SK-MEL-5 (cell line): ENCODE measurements at places on chromosomes 16 and 17.

DNA sequence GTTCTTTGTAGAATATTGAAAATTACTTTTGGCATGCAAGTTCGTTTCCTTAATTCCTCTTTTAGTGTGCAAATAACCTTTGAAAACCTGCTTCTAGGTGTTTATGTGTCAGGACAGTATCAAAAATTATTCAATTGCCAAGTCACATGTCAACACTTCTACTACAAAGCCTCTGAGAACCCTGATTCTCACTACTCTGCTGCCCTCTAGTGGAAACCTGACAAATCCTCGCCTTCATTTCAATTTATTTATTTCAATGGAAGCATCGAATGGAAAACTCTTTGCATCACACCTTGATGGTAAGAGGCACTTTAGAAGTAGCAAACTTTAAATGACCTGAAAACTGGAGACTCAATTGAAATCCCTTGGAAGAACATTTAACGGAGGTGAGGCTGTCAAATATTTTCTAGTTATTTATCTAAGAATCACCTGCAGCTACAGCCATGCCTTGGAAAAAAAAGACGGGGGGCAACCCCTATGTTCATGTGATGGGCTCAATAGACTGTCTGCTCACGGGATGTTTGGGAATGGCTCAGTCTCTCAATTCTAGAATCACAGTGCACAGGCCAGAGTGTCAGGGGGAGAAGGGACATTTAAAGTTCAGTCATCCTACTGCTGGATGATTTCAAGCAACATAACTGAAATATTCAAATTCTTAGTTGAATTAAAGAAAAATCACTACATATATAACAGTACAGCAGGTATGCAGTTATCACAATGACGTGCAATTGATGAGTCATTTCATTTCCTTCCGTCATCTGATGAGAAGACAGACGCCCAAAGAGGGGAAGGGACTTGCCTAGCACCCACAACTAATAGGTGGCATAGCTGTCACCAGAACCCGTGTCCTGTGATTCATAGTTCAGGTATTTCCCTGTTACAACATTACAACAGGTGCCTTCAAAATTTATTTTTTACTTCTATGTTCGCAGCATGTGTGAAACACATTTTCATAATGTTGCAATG, 563.9 kb downstream of the TOX3 start:
- peak; percentile 75 for DNase-seq

DNA sequence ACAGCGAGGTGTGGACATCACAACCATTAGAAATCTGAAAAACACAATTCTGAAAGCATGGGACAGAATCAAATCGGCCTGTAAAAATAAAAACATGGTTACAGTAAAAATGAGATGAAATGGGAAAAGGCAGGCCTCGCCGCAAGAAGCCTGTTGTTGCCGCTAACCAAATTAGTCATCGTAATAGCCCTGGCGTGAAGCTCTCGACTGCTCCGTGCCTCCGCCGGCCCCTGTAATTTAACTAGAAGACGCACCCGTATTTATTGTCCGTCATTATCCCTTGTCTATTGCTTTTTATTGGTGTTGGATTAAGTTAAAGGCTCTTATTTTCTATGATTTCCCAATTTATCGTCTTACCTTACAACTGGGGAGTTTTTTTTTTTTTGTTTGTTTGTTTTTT, 334.6 kb upstream of the EEF2KMT start:
- DNase-seq, result no peak

GRCh38 chr16:84532291-84532724, 27.8 kb upstream of the MEAK7 start:
- DNase-seq, result peak; percentile 73

- no peak for DNase-seq
Measured at GRCh38 chr16:9840761-9841665, 341.2 kb downstream of the GRIN2A start.

GRCh38 chr17:65254166-65254565, 117.0 kb downstream of the RGS9 start:
- DNase-seq, result no peak

- DNase-seq, result no peak
Measured at GRCh38 chr17:35749560-35750412, 3.3 kb downstream of the GAS2L2 start.

DNA sequence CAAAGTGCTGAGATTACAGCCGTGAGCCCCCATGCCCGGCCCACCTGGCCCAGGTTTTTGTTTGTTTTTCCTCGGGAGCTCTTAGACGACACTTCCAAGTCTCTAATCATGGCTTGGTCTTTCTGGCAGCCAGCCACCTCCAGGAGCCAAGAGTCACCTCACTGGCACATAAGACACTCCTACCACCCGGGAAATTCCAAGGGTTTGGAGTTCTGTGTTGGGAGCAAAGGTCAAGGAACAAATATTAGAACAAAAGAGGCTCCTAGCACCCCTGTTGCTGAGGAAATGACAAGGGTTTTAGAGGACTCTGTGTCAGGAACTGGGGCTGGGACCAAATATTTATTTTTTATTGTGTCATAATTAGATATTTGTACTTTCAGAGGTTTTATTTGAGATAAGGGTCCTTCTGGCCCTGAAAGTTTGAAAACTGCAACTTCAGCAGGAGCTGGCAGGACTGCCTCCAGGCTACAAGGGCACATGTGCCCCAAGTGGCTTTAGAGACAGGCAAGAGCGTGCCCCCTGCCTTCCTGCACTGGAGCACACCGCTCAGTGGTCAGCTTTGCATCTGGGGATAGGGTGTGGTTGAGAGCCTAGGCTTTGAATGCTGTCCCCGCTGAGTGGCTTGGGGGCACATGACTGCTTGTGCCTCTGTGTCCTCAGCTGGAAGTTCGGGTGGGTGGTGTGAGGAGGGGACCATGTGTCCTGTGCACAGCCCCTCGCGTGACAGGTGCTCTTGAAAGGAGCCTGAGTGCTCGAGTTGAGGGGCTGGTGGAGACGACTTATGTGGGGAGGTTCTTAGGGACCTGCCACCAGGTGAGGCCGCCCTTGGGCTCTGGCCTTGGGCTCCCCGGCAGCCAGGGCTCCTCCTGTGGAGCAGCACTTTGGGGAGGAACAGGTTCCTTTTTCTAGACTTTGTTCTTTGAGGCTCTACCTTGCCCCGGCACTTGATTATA, 29.7 kb downstream of the MGRN1 start:
- no peak for DNase-seq

DNA sequence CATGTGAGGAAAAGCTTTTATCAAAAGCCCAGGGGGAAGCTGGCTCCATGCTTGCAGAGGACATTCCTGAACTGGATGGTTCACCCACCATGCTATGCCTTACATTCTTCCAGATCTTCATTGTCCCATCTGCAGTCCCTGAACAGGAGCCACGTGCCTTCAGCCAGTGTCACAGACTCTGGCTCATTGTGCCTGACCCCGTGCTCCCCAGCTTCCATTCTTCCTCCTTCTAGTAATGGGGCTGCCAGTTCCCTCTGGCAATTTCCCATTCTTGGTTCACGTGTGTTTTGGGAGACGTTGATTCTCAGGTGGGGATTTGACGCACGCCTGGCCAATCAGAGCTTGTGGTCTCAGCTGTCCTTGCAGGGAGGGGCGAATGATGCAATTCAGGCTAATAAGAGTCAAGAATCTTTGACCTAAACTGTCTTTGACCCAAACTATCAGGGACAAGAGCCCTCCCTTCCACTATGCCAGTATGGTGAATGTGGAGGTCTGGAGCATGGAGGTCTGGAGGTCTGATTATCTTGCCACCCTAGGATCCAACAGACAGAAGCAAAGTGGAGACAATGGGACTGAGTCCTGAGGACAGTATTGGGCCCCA, 52.7 kb downstream of the IRX6 start:
- no peak for DNase-seq

DNA sequence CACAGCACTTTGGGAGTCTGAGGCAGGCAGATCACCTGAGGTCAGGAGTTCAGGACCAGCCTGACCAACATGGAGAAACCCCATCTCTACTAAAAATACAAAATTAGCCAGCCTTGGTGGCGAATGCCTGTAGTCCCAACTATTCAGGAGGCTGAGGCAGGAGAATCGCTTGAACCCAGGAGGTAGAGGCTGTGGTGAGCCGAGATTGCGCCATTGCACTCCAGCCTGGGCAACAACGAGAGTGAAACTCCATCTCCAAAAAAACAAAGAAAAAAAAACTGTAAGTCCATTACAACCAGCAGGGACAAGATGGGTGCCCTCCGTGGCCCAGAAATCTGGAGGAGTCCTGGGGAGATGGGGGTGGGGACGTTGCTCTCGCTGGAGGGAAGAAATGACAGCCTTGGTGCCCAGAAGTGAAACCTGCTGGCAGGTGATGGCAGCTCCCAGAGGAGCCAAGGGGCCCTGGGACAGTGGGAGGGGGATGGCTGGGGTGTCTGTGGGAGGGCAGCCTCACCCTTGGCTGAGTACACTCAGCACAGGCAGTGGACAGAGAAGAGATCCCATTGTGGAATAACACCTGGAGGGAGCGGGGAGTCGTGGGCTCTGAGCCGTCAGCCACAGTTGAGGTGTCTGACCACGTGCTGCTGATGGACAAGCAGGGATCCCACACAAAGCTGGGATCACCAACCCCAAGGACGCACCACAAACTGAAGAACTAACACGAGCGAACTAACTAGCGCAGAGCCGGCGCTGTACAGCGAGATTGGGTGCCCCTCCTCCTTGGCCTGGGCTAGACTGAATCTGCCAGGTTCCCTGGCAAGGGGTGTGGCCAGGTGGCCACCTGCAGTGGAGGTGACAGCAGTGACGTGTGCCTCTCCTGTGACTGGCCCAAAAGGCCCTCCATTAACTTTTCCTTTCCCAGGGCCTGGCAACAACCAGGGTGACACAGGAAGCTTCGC, 46.9 kb upstream of the BAHCC1 start:
- DNase-seq, result no peak

DNA sequence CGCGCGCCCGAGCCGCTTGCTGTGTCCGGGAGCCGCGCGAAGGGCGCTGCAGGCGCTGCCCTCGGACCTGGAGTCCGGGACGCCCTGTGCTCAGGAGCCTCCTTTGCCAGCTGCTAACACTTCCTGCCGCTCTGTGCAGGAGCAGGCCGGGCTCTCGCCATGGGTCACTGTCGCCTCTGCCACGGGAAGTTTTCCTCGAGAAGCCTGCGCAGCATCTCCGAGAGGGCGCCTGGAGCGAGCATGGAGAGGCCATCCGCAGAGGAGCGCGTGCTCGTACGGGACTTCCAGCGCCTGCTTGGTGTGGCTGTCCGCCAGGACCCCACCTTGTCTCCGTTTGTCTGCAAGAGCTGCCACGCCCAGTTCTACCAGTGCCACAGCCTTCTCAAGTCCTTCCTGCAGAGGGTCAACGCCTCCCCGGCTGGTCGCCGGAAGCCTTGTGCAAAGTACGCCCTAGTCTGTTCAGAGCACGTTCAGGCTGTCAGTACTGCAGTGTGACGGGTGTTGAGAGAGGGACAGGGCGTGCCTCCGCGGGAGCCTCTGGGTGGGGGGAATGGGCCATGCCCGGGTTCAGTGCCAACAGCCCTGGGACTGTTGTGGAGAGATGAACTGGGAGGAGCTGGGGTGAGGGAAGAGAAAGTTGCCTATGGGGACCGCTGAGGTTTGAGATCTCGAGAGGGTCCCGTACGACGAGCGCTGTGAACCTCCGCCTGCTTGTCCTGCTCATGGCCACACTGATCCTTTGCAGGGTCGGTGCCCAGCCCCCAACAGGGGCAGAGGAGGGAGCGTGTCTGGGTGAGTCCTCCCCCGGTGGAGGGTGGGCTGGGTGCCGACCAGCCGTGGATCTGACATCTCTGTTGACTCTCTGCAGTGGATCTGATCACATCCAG, 1.3 kb downstream of the ZNF276 start:
- no peak for DNase-seq

- no peak for DNase-seq
Measured at GRCh38 chr16:67672306-67672705, 5.7 kb downstream of the C16orf86 start.

DNA sequence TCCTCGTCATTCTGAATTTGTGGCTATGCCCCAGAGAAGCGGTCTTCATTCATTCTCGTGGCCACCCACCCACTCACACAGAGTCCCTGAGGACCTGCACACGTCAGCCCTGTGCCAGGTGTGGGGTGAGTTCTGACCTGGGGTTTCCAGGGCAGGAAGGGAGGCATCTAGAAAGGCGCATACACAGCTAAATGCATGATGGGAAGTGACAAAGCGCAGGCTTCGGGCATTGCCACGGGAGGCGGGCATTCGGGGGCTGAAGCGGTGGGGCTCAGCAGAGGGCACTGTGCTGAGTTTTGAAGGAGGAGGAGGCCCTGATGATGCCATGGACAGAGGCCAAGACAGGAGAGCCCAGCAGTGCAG, 10.9 kb downstream of the UBALD2 start:
- no peak for DNase-seq

DNA sequence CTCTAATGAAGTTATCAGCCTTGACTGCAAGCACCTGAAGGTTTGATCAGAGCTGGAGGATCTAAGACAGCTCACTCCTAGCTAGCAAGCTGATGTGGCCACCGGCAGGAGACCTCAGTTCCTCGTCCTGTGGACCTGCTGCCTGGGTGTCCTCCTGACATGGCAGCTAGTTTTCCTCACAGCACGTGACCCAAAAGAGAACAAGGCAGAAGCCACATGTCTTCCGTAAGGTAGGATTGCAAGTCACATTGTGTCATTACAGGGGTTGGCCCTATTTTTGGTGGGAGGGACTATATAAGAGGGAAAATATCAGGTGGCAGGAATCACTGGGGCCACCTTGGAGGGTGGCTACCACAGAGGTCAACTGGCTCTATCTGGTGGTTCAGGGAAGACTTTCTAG, 18.1 kb upstream of the WWOX start:
- DNase-seq, result no peak

- no peak for DNase-seq
Measured at GRCh38 chr16:14509675-14510132, 120.4 kb downstream of the PARN start.

- DNase-seq, result no peak
Measured at GRCh38 chr16:8831871-8832716, 34.5 kb downstream of the PMM2 start.

GRCh38 chr16:9092978-9093344, 1.5 kb downstream of the HAPSTR1 start:
- DNase-seq, result peak; percentile 8

GRCh38 chr17:27985736-27986399, 56.6 kb upstream of the NLK start:
- DNase-seq, result no peak

DNA sequence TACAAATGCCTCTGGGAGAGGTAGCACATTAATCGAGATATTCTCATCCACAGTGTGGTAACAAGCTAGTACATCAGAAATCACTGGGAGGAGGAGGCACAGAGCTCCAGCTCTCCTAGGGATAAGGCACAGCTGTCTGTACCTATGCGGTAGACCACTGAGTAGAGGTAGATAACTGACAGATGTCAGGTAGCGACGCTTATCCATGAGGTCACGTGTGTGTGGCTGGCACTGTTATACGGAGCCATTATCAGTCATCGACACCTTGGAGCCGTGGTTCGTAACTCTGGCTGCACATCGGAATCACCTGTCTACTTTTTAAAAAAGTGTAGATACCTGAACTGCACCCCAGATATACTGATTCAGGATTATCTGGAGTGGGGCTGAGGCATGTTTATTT, 102.4 kb downstream of the SNX11 start:
- DNase-seq, result no peak

DNA sequence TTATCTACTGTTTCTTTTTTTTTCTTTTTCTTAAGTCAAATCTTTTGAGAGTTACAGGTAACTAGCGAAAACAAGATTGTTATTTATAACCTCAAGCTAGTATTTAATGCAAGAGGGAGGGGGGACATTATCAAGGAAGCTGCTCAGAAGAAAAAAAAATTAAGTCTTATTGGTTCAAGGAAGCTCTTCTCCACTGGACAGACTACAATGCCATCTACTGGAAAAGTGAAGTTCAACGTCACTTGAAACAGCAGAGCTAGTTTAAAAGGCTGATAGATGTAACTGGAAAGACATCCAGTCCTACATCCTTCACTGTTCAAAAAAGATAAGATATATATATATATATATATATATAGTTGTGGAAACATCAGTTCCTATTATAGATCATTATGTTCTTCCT, 418.0 kb upstream of the PSMD7 start:
- DNase-seq, result peak; percentile 74

GRCh38 chr16:84013787-84014569, 28.6 kb downstream of the SLC38A8 start:
- DNase-seq, result peak; percentile 90
